ENCODE measurements at places on chromosomes 6 and 20. TPM values are rescaled to one million over a fixed set of nuclear protein-coding genes. Genes with fewer than 3 reads are reported as not detected.

DNA sequence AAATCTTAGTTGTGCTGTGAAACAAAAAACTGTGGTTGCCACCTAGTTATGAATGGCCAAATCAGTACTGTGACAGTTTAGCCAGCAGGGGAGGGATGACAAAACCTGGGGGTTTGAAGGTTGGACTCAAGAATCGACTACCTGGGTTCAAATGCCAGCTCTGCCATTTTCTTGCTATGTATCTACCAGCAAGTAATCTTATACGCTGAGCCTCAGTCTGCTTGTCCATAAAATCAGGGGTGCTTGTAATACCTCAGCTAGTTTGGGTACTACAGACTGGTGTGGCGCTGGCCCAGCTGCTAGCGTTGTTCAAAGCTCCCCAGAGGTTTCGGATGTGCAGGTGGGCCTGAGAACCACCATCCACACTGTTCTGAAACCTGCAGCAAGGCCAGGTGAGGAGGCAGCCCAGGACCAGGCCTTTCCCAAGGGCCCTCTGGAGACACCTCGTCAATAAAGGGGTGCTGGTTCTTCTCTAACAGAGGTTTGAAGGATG, 40.4 kb downstream of the TRAM2 start:
- no peak for DNase-seq

- no peak for DNase-seq
These were observed 120.0 kb downstream of the CD164 start for GRCh38 chr6:109262261-109262660.

MEI4 gene
- not detected for total RNA-seq

FAXC gene
- total RNA-seq = not detected

GRCh38 chr6:159969204-159969912, 476 bp downstream of the IGF2R start:
- DNase-seq = no peak

GRCh38 chr6:109472132-109472995, 10.7 kb downstream of the ZBTB24 start:
- no peak for DNase-seq

GRCh38 chr6:110778333-110778732, 36.9 kb downstream of the CDK19 start:
- no peak for DNase-seq

BTBD3 gene
- total RNA-seq = 4.0 TPM

All from naive thymus-derived CD4-positive, alpha-beta T cell (primary cell).